ENCODE measurements at places on chromosomes 3 and 15.

DNA sequence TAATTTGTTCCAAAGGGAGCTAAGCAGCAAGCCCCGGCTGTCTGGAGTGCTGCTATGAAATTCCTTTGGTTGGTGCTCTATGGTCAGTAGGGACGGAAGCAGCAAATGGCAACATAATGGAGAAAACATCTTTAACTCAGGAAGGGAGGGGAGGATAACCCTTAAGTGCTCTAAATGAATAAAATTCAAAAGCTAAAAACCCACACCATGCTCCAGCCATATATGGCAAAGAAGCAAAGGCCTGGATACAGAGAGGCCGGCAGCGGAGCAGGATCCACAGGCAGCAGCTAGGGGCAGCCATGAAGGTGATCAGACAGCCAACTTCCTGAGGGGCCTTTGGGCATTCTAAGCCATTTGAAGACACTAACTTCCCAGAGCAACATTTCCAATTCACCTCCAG lies 38.9 kb downstream of the IL17RD start:
- no peak for DNase-seq

- no peak for DNase-seq
Observed at GRCh38 chr15:81442454-81442853, 68.4 kb upstream of the TMC3 start.

GRCh38 chr3:170419557-170420087 lies 954 bp downstream of the CLDN11 start:
- DNase-seq, result no peak

- no peak for DNase-seq
Observed at GRCh38 chr3:70833239-70833960, 521.0 kb upstream of the MDFIC2 start.

DNA sequence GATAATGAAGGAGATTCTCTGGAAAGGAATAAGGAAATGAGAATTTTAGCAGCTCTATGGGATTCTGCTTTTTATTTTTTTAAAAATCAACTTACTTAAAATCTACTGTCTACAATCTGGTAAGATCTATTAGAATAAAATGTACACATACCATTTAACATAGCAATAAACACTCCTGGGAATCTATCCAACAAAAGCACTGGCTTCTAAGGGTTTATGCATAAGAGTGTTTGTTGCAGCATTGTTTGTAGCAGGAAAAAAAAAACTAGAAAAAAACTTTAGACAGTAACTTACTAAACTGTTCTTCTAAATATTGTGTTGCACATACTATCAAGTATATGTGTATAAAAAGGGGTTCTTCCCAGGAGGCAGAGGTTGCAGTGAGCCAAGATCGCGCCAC lies 15.7 kb upstream of the RBP1 start:
- no peak for DNase-seq

Data from central memory CD4-positive, alpha-beta T cell (primary cell).